ENCODE measurements at places on chromosomes 5 and 9.

DNA sequence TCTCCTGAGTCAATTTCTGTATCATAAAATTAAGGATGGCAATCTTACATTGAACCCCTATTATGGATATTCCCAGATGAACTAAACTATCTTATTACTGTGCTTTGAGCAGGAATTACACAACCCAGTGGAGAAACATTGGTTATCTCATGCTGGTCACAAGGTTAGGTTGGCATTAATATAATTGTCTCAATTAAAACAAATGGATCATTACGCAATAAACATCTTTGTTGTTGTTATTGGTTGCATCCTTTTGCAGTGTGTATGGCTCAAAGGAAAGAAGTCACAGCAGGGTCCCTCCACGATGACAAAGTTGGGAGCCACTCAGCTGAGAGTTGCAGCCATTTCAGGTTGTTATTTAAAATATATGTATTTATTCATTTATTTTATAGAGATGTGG, 297.0 kb upstream of the KLF4 start:
- no peak for DNase-seq

- DNase-seq, result peak; percentile 21
These were observed 1.3 kb downstream of the ZNF131 start for GRCh38 chr5:43121913-43122484.

GRCh38 chr9:130543368-130543767, 36.0 kb upstream of the FUBP3 start:
- no peak for DNase-seq

- no peak for DNase-seq
These were observed 132.6 kb downstream of the XRCC4 start for GRCh38 chr5:83209963-83210362.

- no peak for DNase-seq
These were observed 65.2 kb downstream of the MRPL36 start for GRCh38 chr5:1734271-1734907.

DNA sequence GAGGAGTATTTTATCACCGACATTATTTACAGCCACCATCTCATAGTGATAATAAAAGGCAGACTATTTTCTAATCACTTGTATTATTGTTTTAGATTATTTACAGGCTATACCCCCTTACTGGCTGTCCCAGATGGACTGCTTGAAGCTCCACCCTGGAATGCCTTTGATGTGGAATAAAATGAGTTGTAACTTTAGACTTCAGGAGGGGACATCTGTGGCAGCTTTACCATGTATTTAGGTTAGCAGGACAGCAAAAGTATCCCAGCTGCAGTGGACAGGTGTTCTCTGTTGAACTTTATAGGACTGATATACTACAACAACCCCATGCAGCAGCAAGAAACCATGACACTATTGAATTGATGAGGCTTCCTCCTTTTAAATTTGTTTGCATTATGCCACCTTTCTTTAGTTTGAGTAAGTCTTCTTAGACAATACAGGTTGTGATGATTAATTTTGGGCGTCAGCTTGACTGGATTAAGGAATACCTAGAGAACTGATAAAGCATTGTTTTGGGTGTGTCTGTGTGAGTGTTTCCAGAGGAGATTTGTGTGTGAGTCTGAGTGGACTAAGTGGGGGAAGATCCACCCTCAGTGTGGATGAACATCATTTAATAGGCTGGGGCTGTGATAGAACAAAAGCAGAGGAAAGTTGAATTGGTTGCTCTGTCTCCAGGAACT, 29.2 kb upstream of the C9orf57 start:
- no peak for DNase-seq

- no peak for DNase-seq
These were observed 446.4 kb downstream of the ISL1 start for GRCh38 chr5:51829691-51830090.

GRCh38 chr9:113690055-113690740, 185.9 kb upstream of the ZNF618 start:
- no peak for DNase-seq
